ENCODE measurements at places on chromosomes 5 and 9.
A peak's percentile ranks its signal among the peaks of the same experiment; 100 is the strongest.

DNA sequence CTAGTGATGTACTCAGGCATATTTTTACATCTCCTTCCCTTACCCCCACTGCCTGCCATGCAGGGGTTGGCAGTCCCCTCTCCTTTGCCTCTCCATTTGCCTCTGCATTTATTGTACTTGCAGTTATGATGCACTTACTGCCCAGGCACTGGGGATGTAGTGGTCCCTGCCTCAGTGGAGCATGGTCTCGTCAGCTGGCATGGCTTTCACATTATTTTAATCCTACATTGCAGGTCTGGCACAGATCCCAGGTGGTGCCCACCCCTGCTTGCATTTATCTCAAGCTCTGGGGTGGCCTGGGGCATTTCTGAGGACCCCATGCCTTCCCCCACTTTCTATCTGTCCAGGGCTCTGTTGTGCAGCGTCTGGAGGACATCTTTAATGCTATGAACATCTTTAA lies 23.2 kb upstream of the PITX1 start:
- no peak for DNase-seq
- no peak overlapping the region for H3K4me3 ChIP-seq
- no peak overlapping the region for H3K27ac ChIP-seq
- H3K4me1 ChIP-seq = no peaks in the 10 kb centered on the region

DNA sequence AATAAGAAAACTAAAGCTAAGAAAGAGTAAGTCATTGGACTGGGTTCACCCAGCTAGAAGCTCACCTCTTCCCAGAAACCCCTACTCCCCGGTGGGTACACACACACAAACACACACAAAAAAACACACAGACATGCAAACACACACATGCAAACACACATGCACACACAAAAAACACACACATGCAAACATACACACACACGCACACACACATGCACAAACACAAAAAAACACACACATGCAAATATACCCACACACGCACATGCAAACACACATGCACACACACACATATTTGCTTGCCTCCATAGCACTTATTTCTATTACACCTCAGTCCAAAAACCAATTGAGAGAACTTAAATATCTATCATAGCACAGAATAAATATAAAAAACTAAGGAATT lies 26.1 kb downstream of the RETREG1 start:
- H3K27ac ChIP-seq = no peak overlapping the region
- DNase-seq = no peak
- no peaks in the 10 kb centered on the region for H3K36me3 ChIP-seq
- no peaks in the 10 kb centered on the region for H3K4me1 ChIP-seq

GRCh38 chr5:99640646-99641045 lies 711.8 kb upstream of the CHD1 start:
- no peak overlapping the region for H3K4me3 ChIP-seq
- no peak overlapping the region for H3K27ac ChIP-seq
- no peaks in the 10 kb centered on the region for H3K27me3 ChIP-seq
- no peak for DNase-seq
- H3K36me3 ChIP-seq = no peaks in the 10 kb centered on the region

DNA sequence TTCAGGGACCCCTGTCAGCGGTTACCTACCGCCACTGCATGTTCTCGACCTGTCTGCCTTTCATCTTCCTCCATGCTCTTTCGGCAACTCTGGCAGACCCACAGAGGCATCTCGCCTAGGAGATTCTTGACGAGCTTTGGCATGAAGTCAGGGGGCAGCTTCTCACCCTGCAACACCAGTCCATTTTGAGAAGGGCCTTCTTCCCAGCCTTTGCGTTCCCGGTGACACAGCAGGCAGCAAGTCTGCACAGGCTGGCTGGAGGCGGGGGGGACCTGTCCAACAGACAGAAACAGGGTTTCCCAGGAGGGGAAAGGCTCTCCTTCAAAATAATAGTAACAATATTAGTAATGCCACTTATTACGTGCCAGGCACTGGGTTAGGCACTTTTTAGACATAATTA lies 15.5 kb downstream of the FAM193B start:
- no peak overlapping the region for H3K4me3 ChIP-seq
- peaks cover 32% of the 10 kb centered on the region for H3K36me3 ChIP-seq
- no peak for DNase-seq
- peak overlapping the region; percentile 79 for H3K27ac ChIP-seq
- no peaks in the 10 kb centered on the region for H3K27me3 ChIP-seq

DNA sequence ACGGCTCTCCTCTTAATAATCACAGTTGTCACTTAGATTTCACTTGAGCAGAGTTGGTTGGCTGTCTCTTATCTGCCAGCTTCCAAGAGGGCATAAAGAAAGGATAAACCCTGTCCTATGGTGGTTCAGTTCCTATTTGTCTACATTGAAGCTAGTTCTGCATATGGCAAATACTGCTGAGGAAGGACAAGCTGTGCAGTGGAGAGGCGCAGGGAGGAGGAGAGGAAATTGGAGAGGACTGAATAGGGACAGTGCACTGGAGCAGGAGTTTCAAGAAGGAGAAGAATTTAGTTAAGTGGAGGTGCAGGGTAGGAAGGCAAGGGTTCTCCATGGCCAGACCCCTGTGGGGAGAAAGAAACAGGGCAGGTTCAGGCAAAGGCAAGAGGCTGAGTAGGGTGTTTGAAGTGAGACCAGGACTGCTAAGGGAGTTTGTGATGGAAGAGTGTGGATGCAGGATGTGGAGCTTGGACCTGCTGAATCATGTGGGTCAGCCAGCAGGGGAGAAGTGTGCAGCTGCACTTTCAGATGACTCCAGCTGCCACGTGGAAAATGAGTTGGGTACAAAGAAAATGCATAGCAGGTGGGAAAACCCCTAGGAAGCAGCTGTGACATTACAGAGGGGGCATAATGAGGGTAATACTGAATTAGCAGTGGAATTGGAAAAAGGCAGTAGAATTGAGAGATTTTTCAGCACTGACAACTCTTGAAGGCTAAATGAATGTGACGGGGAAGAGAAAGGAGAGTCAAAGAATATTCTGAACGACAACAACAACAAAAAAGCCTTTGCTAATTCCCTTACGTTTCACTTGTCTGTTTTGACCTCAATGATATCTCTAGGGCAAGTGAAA lies 66.8 kb downstream of the MAMDC2 start:
- no peak overlapping the region for H3K4me3 ChIP-seq
- peaks cover 57% of the 10 kb centered on the region for H3K36me3 ChIP-seq
- no peak for DNase-seq
- H3K27me3 ChIP-seq = no peaks in the 10 kb centered on the region
- H3K27ac ChIP-seq = peak overlapping the region; percentile 15

- no peaks in the 10 kb centered on the region for H3K27me3 ChIP-seq
- H3K4me1 ChIP-seq = peaks cover 16% of the 10 kb centered on the region
- no peak overlapping the region for H3K4me3 ChIP-seq
- H3K27ac ChIP-seq = no peak overlapping the region
Measured at GRCh38 chr5:90890180-90890579, 331.6 kb downstream of the ADGRV1 start.

GRCh38 chr9:117305454-117305853 lies 109.4 kb downstream of the ASTN2 start:
- DNase-seq = no peak
- no peaks in the 10 kb centered on the region for H3K4me1 ChIP-seq
- H3K4me3 ChIP-seq = no peak overlapping the region
- H3K36me3 ChIP-seq = no peaks in the 10 kb centered on the region
- no peak overlapping the region for H3K27ac ChIP-seq

GRCh38 chr5:168943091-168943884 lies 357.7 kb downstream of the SLIT3 start:
- H3K27me3 ChIP-seq = no peaks in the 10 kb centered on the region
- no peak for DNase-seq
- no peaks in the 10 kb centered on the region for H3K36me3 ChIP-seq
- no peak overlapping the region for H3K27ac ChIP-seq
- H3K4me1 ChIP-seq = no peaks in the 10 kb centered on the region

DNA sequence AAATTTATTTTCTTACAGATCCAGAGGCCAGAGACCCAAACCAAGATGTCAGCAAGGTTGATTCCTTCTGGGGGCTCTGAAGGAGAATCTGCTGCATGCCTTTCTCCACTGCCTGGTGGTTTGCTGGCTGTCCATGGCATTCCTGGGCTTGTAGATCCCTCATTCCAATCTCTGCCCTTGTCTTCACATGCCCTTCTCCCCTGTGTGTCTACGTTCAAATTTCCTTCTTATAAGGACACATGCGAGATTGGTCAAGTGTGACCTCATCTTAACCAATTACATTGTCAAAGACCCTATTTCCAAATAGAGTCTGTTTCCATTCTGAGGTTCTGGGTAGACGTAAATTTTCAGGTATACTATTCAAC lies 84.5 kb upstream of the RAI14 start:
- no peak overlapping the region for H3K27ac ChIP-seq
- no peak overlapping the region for H3K4me3 ChIP-seq
- H3K36me3 ChIP-seq = no peaks in the 10 kb centered on the region
- H3K4me1 ChIP-seq = no peaks in the 10 kb centered on the region
- H3K27me3 ChIP-seq = no peaks in the 10 kb centered on the region

Measured in tibial artery (tissue), 4 donors.